ENCODE measurements at places on chromosomes 6 and 20.

GRCh38 chr20:33164763-33165095 is 3.2 kb upstream of the BPIFA2 start:
- DNase-seq, result no peak

DNA sequence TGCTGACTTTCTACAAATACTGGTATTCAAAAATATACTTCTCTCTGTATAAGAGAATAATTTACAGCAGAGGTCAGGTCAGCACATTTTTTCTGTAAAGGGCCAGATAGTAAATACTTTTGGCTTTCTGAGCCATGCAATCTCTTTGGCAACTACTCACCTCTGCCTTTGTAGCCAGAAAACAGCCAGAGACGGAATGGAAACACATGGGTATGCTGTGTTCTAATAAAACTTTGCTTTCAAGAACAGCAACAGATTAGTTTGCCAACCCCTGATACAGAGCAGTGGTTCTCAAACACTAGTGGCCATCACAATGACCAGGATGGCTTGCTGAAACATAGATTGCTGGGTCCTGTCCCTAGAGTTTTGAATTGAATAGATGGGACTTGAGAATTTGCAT is 46.3 kb downstream of the SYCP2L start:
- no peak for DNase-seq

- DNase-seq, result no peak
Measured at GRCh38 chr6:71043902-71044301, 87.0 kb upstream of the B3GAT2 start.

- no peak for DNase-seq
Measured at GRCh38 chr6:29426654-29427053, 11.9 kb downstream of the OR12D1 start.

DNA sequence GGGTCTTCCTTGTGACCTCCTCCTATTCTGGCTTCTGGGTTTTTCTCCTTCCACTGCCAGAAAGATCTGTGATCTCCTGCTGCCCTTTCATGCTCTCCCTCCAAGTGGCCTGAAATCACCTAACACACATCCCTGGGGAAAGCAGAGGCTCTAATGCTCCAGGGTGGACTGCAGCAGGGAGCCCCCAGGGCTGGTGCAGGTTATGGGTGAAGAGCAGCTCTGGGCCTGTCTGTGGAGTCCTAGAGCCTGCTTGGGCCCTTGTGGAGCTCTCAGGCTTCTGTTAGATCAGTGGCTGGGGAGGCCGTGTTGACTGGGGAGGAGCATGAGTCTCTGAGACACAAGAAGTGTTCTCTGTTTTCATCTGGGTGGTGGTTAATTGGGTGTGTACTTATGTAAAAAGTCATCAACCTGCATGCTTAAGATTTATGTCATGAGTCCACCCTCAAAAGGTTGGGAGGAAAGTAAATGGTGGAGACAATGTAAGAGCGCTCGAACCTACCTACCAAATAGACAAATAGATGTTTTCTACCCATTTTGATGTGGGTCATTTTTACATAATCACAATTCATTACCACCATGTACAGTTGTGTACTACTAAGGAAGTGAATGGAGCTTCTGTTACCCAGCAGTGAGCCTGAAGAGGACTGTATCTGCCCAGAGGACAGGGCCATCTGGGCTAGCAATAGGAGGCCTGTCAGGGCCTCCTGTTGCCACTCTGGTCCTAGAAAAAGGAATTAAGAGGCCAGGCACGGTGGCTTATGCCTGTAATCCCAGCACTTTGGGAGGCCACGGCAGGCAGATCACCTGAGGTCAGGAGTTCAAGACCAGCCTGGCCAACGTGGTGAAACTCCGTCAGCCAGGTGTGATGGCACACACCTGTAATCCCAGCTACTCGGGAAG is 32.0 kb upstream of the RNF8 start:
- no peak for DNase-seq

DNA sequence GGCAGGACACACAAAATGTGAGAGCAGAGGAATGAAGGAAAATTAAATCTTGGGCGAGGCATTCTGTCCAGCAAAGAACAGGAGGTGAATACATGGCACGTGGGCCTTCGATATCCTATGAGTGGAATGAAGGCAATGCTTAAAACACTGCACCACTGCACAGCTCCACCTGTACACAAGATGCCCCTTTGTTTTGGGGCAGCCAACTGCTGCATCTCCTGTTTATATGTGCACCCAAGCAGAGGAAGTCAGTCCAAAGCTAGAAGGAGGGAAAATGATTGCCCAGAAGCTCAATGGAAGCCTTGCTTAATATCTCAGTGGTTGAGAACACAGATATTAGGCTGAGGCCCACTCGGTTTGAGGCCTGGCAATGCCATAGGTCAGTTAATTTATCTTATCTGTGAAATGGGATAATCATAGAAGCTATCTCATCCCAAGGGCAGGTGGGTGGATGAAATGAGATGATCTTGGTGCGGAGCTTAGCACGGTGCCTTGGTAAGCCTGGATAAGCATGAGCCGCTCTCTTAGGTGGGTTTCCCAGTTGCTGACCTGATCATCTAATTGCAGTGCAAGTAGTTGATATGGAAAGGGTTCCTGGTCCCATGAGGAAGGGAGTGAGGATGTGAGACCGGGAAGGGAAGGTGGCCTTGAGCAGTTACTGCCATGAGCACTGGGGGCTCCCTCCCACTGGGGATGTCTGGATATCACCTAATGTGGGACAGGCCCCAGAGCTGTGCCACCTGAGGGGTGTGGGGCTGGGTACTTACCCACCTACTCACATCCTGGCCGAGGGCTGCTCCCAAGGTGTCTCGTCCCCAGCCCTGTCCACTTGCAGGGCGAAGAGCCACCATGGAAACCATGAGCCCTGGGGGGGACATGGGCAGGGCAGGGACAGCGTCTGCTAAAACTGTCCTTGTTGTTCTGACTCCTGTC is 9.9 kb downstream of the BANF2 start:
- no peak for DNase-seq

- no peak for DNase-seq
Measured at GRCh38 chr6:13272131-13273046, 55.9 kb downstream of the TBC1D7 start.

- no peak for DNase-seq
Measured at GRCh38 chr6:30171677-30172471, 8.5 kb downstream of the TRIM15 start.
